ENCODE measurements at places on chromosomes 2 and 18.

GRCh38 chr2:171046048-171046560 lies 114.6 kb downstream of the TLK1 start:
- no peak for DNase-seq

DNA sequence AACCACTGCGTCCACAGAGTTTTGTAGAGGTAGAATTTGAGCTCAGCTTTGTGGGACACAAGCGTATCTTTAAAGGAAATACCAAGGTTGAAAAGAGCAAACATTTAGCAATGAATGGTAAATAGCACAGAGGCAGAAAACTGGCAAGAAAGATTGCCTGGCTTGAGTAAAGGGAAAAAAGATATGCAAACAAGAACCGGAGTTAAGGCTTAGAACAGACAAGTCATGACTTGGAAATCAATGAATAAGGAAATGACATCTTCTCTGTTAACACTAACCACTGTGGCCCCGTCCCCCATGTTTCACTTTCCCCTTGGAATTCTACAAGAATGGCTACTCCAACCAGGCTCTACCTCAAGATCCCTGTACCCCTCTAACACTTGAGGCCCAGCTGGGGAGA lies 3.8 kb downstream of the STAM2 start:
- DNase-seq, result no peak

DNA sequence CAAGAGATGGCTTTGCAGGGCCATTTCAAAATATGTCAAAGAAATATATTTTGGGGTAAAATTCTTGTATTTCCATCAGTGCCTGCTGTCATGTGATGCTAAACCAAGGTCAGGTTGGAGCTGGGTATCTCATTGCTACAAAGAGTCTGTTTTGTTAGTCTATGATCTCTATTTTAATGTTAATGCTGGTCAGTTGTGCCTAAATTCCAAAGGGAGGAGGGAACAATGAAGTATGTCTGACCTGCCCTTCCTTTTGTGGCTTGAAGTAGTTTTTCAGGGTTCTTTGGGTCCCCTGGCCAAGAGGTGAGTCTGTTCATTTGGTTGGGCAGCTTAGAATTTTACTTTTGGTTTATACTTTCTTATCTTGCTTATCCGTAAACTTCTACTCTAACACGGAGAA lies 61.6 kb upstream of the DYNAP start:
- no peak for DNase-seq

- no peak for DNase-seq
Observed at GRCh38 chr2:131394147-131394931, 30.4 kb upstream of the RAB6D start.

GRCh38 chr2:165016772-165017411 lies 61.6 kb upstream of the SLC38A11 start:
- DNase-seq, result no peak

- DNase-seq, result no peak
Observed at GRCh38 chr2:55051026-55051866, 995 bp upstream of the RTN4 start.

DNA sequence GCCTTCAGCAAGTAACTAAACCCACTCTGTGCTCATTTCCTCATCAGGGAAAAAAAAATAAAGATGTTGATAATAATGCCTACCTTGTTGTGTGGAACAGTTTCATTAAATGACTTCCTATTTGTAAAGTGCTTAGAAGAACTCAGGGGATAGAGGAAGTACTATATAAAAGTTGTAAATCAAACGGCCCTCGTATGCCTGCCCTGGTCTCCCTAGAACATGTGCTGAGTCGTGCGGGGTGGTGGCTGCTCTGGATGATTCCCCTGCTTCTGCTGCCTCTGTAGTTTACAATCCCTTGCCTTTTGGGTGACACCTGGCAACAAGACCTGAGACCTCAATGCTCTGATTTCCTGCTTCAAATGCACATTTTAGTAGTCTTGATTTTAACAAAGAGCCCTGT lies 170.0 kb downstream of the CERS6 start:
- no peak for DNase-seq

- DNase-seq, result peak; percentile 4
Observed at GRCh38 chr2:31138037-31138962, at the start of gene GALNT14. Gene GALNT14, minus strand, starts transcription at chr2:31138440. Its CDS starts 354 bp downstream, at chr2:31138086.

GRCh38 chr2:23484275-23484674 lies 99.3 kb downstream of the KLHL29 start:
- no peak for DNase-seq

GRCh38 chr2:25044990-25045389 lies 3.1 kb downstream of the EFR3B start:
- no peak for DNase-seq

- DNase-seq, result no peak
Observed at GRCh38 chr2:12318427-12319057, 398.2 kb upstream of the TRIB2 start.

GRCh38 chr2:41896186-41896846 lies 151.5 kb upstream of the PKDCC start:
- DNase-seq, result no peak

DNA sequence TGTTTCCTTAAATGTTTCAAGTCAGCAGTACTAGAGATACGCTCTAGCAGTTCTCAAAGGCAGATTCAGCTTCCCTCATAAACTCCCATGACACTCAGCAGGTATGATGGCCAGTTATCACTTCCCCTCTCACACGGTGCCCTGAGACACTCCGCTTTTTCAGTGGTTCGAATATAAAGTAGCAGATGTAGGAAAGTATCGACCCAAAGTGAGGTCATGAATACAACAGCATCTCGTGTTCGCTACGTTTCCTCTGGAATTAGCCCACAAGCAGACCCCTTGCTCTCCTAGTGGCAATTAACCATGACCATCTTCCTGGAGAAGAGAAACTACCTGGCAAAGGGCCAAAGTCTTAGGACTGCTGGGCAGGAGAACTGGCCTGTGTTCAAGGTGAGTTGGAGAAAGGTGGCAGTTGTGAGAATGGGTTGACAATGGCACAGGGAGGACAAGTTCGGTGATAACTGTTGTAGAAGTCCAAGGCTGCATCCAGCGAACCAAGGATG lies 9.3 kb upstream of the AGBL5 start:
- no peak for DNase-seq

GRCh38 chr2:31337197-31337596 lies 77.3 kb downstream of the XDH start:
- no peak for DNase-seq

DNA sequence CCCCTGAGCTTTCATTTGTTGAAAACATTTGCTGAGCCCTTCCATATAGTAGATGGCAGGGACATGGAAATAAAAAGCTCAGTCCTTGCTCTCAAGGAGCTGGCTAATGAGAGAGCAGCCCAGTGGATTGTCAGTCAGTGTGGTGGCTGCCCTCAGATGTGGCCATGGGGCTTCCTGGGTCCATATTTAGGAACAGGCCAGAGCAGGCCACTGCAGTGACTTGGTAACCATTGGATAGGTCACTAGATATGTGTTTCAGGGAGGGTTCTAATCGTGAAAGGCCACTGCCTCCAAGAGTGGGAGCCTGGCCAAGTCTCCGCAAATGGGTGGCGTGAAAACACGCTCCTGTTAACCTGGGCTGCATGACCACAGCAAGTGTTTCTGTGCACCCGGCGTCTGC lies 37.4 kb downstream of the NPAS2 start:
- DNase-seq, result no peak
